Fibroblast of the aortic adventitia (primary cell): ENCODE measurements at places on chromosomes 6 and 20. TPM values are rescaled to one million over a fixed set of nuclear protein-coding genes. Genes with fewer than 3 reads are reported as not detected.

EPHA7 gene
- total RNA-seq = 0.65 and 1.5 TPM in 2 replicates

SNAP25 gene
- 0.65 and 3.1 TPM in 2 replicates for total RNA-seq

ARFGEF3 gene
- 0.08 and 0.09 TPM in 2 replicates for total RNA-seq

FAXC gene
- 0.08 and 0.54 TPM in 2 replicates for total RNA-seq

STMND1 gene
- total RNA-seq = not detected in 2 replicates
